Peyer's patch (tissue), 4 donors: ENCODE measurements at places on chromosomes 3 and 15. TPM values are rescaled to one million over a fixed set of nuclear protein-coding genes. Genes with fewer than 3 reads are reported as not detected.
A peak's percentile ranks its signal among the peaks of the same experiment; 100 is the strongest.

- no peak for DNase-seq
- no peaks in the 10 kb centered on the region for H3K36me3 ChIP-seq
- H3K27me3 ChIP-seq: no peaks in the 10 kb centered on the region
- no peak overlapping the region for H3K4me3 ChIP-seq
- no peaks in the 10 kb centered on the region for H3K4me1 ChIP-seq
Measured at GRCh38 chr3:11434017-11434526, 161.9 kb downstream of the ATG7 start.

GRCh38 chr15:70504299-70504951 lies 258.9 kb downstream of the UACA start:
- H3K4me1 ChIP-seq: peaks cover 24% of the 10 kb centered on the region
- H3K4me3 ChIP-seq: no peak overlapping the region
- no peak overlapping the region for H3K27ac ChIP-seq
- H3K27me3 ChIP-seq: no peaks in the 10 kb centered on the region
- DNase-seq: peak; percentile 79

GRCh38 chr3:65483480-65483879 lies 555.2 kb downstream of the MAGI1 start:
- no peaks in the 10 kb centered on the region for H3K4me1 ChIP-seq
- no peak overlapping the region for H3K4me3 ChIP-seq
- H3K27me3 ChIP-seq: no peaks in the 10 kb centered on the region
- no peak overlapping the region for H3K27ac ChIP-seq
- H3K36me3 ChIP-seq: no peaks in the 10 kb centered on the region

- no peak overlapping the region for H3K4me3 ChIP-seq
- no peaks in the 10 kb centered on the region for H3K27me3 ChIP-seq
- no peak for DNase-seq
- no peak overlapping the region for H3K27ac ChIP-seq
- no peaks in the 10 kb centered on the region for H3K4me1 ChIP-seq
- no peaks in the 10 kb centered on the region for H3K36me3 ChIP-seq
Measured at GRCh38 chr3:24311881-24312280, 182.8 kb downstream of the THRB start.

Gene CLDN16
- not detected for total RNA-seq

DNA sequence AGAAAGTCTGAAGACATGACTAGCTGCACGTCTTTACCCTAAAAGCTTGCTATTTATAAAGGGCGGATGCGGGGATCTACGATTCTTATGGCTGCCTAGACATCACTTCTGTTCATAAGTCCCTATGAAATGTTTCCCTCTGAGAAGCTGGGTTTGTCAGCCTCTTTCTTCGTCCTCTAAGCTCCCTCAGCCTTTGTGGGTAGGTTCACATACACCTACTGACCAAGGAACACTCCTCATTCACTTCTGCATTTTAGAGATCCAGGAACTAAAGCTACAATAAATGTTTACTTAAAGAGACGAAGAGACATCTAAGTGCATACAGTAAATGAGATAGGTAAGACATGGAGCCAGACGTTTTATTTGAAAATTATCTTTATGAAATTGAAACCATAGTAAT lies 16.7 kb upstream of the RAMAC start:
- H3K27me3 ChIP-seq: no peaks in the 10 kb centered on the region
- H3K4me1 ChIP-seq: no peaks in the 10 kb centered on the region
- H3K36me3 ChIP-seq: no peaks in the 10 kb centered on the region
- DNase-seq: no peak
- no peak overlapping the region for H3K27ac ChIP-seq
- no peak overlapping the region for H3K4me3 ChIP-seq

DNA sequence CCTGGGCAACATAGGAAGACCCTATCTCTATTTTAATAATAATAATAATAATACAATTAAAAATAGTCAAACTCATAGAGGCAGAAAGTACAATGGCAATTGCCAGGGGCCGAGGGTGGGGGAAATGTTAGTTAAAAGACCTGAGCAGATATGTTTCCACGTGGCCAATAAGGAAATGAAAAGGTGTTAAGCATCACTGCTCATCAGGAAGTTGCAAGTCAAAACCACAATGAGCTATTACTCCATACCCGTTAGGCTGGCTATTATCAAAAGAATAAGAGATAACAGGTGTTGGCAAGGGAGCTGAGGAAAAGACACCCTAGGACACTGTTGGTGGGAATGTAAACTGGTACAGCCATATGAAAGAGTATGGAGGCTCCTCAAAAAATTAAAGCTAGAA lies 60.4 kb upstream of the PRSS50 start:
- H3K27me3 ChIP-seq: no peaks in the 10 kb centered on the region
- DNase-seq: no peak
- no peaks in the 10 kb centered on the region for H3K36me3 ChIP-seq
- no peaks in the 10 kb centered on the region for H3K4me1 ChIP-seq
- no peak overlapping the region for H3K4me3 ChIP-seq

GRCh38 chr3:125662675-125663074 lies 67.4 kb upstream of the OSBPL11 start:
- H3K4me3 ChIP-seq: no peak overlapping the region
- no peaks in the 10 kb centered on the region for H3K4me1 ChIP-seq
- H3K27ac ChIP-seq: no peak overlapping the region
- no peak for DNase-seq

GRCh38 chr3:132254076-132254755 lies 63.0 kb upstream of the ACP3 start:
- no peak overlapping the region for H3K27ac ChIP-seq
- no peak overlapping the region for H3K4me3 ChIP-seq
- no peaks in the 10 kb centered on the region for H3K27me3 ChIP-seq
- DNase-seq: no peak
- H3K4me1 ChIP-seq: no peaks in the 10 kb centered on the region

- DNase-seq: no peak
- H3K27me3 ChIP-seq: no peaks in the 10 kb centered on the region
- no peak overlapping the region for H3K27ac ChIP-seq
Measured at GRCh38 chr3:123525433-123525832, 59.4 kb downstream of the HACD2 start.

- H3K27me3 ChIP-seq: no peaks in the 10 kb centered on the region
- H3K4me1 ChIP-seq: no peaks in the 10 kb centered on the region
Measured at GRCh38 chr3:130866327-130866726, 27.6 kb upstream of the ATP2C1 start.

Gene PPP4R2
- 43.7 TPM for total RNA-seq

DNA sequence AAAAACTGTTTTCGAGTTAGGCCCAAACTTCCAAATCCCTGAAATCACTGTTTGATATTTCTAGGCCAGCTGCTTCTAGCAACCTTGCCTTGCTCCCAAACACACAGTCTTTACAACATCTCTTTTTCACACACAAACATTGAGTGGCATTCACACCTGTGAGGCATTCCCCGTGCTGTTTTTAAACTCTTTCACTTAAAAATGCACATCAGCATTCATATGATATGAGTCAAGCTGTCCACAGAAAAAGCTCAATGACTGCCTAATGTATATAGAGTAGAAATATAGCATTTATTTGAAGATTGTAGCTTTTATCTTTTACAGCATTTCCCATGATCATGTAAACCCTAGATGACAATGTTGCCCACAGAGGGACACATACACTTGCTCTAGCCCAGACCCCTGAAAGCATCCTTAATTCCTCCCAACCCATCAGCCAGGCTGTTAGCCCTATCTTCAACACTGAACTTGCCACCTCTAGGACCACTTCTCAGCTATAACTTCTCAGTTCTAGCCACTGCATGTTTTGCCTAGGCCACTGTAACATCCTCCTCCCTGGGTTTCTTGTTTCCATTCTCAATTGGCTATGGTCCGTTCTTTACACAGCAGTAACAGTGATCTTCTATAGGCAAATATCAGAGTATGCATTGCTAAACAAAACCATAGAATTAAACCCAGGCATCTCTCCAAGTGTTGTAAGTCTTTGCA lies 782.6 kb downstream of the DIPK2A start:
- no peaks in the 10 kb centered on the region for H3K36me3 ChIP-seq
- no peak for DNase-seq
- no peak overlapping the region for H3K27ac ChIP-seq
- H3K4me1 ChIP-seq: no peaks in the 10 kb centered on the region

Gene GDPGP1
- total RNA-seq: 24.0 TPM

GRCh38 chr15:91882858-91883586 lies 29.5 kb downstream of the SLCO3A1 start:
- no peak overlapping the region for H3K4me3 ChIP-seq
- H3K27me3 ChIP-seq: no peaks in the 10 kb centered on the region
- no peak for DNase-seq

- H3K27ac ChIP-seq: no peak overlapping the region
- H3K4me1 ChIP-seq: no peaks in the 10 kb centered on the region
- no peaks in the 10 kb centered on the region for H3K27me3 ChIP-seq
- no peak overlapping the region for H3K4me3 ChIP-seq
- no peak for DNase-seq
Measured at GRCh38 chr15:95733931-95734330, 596.6 kb upstream of the NR2F2 start.

GRCh38 chr3:112519424-112520001 lies 20.2 kb upstream of the BTLA start:
- no peaks in the 10 kb centered on the region for H3K4me1 ChIP-seq
- no peak overlapping the region for H3K27ac ChIP-seq
- no peak overlapping the region for H3K4me3 ChIP-seq
- H3K36me3 ChIP-seq: no peaks in the 10 kb centered on the region
- no peak for DNase-seq

Gene RARRES1
- 133 TPM for total RNA-seq

- no peak overlapping the region for H3K4me3 ChIP-seq
- H3K36me3 ChIP-seq: no peaks in the 10 kb centered on the region
- no peak overlapping the region for H3K27ac ChIP-seq
- no peak for DNase-seq
- no peaks in the 10 kb centered on the region for H3K27me3 ChIP-seq
- no peaks in the 10 kb centered on the region for H3K4me1 ChIP-seq
Measured at GRCh38 chr3:101796077-101796680, 17.2 kb downstream of the NXPE3 start.

- H3K27ac ChIP-seq: no peak overlapping the region
- no peaks in the 10 kb centered on the region for H3K27me3 ChIP-seq
Measured at GRCh38 chr3:4421121-4421520, 45.9 kb downstream of the SUMF1 start.

Gene NEO1
- total RNA-seq: 125 TPM

Gene CNTN4
- 22.4 TPM for total RNA-seq

DNA sequence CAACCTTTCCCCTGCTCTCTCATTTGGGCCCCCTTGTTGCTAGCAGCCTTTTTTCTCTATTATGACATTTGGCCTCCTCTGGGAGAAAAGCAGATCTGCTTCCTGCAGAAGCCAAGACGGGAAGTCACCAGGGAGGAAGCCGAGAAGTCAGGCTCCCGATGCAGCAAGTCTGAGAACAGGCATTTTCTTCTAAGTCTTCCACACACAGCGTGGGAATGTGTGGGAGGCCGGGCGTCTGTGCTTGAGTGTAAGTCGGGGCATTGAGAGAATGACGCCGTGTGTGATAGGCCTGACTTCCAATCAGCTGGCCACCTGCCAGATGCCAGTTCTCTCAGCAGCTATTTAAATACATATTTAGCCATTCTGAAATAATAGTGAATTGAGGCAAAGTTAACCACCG lies 75.8 kb upstream of the FAM98B start:
- H3K27me3 ChIP-seq: no peaks in the 10 kb centered on the region
- no peaks in the 10 kb centered on the region for H3K4me1 ChIP-seq

Gene ZDHHC23
- total RNA-seq: 26.6 TPM

Gene CFAP92
- total RNA-seq: 2.4 TPM

DNA sequence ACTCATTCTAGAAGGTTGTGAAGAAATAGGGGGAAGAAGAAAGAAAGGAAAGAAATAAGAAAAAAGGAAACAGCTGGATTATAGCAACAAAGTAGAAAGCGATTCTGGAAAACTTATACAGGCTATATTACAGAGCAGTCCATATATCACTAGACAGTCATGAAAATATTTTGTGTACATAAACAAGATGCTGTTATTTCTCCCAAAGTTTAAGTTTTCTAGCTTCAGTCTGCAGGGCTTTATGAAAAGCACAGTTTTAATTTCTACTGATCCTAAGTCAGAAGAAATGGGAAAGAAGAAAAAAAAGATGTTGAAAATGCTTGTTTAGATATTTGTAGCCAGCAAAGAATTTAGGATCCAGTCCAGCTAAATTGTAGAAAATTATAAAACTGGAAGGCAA lies 321.4 kb upstream of the NDN start:
- H3K27me3 ChIP-seq: no peaks in the 10 kb centered on the region
- no peaks in the 10 kb centered on the region for H3K36me3 ChIP-seq
- DNase-seq: no peak
- no peaks in the 10 kb centered on the region for H3K4me1 ChIP-seq

DNA sequence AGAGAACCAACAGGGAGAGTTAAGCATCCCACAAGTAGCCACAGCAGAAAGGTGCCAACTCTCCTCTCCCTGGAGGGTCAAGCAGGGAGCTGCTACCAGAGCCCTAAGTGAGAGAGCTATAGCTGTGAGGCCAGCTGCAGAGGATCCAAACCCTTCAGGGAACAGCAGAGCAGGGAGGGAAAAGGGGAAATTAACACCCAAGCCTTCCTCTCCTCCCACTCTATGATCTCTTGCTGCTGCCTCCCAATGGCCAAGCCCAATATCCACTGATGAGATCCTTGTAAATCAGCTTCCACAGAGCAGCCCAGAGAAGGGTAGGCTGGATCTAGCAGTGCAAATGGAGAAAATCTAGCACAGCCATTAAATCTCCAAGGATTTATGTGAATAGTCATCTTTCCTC lies 68.2 kb upstream of the THBS1 start:
- no peak overlapping the region for H3K4me3 ChIP-seq
- DNase-seq: no peak
- H3K4me1 ChIP-seq: no peaks in the 10 kb centered on the region
- no peak overlapping the region for H3K27ac ChIP-seq
- no peaks in the 10 kb centered on the region for H3K27me3 ChIP-seq

GRCh38 chr3:9311228-9311627 lies 51.6 kb upstream of the THUMPD3 start:
- no peaks in the 10 kb centered on the region for H3K36me3 ChIP-seq
- H3K27me3 ChIP-seq: no peaks in the 10 kb centered on the region

DNA sequence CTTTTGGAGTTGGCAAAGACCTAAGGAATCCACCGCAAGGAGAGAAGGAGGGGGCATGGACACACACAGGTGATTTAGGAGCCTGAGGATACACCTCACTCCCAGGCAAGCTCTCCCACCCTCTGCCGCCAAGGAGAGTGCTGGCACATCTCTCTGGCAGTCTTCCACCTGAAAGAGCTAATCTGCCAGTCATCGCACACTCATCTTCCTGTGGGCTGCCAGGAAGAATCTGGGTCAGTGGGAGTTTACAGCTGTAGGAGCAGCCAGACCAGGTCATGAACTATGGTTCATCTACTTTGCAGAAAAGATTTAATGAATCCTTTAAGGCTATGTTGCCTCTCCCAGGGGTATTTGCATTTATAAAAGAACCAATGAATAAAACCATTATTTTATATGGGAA lies 170.6 kb upstream of the TSC22D2 start:
- no peak for DNase-seq
- no peaks in the 10 kb centered on the region for H3K36me3 ChIP-seq
- H3K27me3 ChIP-seq: no peaks in the 10 kb centered on the region
- no peak overlapping the region for H3K4me3 ChIP-seq
